ENCODE measurements at places on chromosomes 6 and 20. TPM values are rescaled to one million over a fixed set of nuclear protein-coding genes. Genes with fewer than 3 reads are reported as not detected.

SLC22A3 gene
- total RNA-seq: not detected

ARHGAP18 gene
- total RNA-seq: 77.1 TPM

CAGE1 gene
- total RNA-seq: not detected

KIF6 gene
- 0.10 TPM for total RNA-seq

TRIM10 gene
- total RNA-seq: not detected

ALDH8A1 gene
- not detected for total RNA-seq

SHLD1 gene
- total RNA-seq: 3.1 TPM

PTGIS gene
- 0.30 TPM for total RNA-seq

CST2 gene
- total RNA-seq: not detected

SMLR1 gene
- not detected for total RNA-seq

TMEM242 gene
- 5.1 TPM for total RNA-seq

SCRT2 gene
- not detected for total RNA-seq

SLC22A23 gene
- 6.9 TPM for total RNA-seq

DEFB116 gene
- not detected for total RNA-seq

FOXC1 gene
- 10.5 TPM for total RNA-seq

LRRC73 gene
- total RNA-seq: not detected

CAP2 gene
- 1.9 TPM for total RNA-seq

GGTLC1 gene
- not detected for total RNA-seq

KCNK16 gene
- total RNA-seq: not detected

MYB gene
- total RNA-seq: not detected

HS3ST5 gene
- not detected for total RNA-seq

RMND1 gene
- 17.3 TPM for total RNA-seq

TMEM239 gene
- not detected for total RNA-seq

PPP1R14C gene
- total RNA-seq: not detected

TAGAP gene
- 0.07 TPM for total RNA-seq

CRIP3 gene
- not detected for total RNA-seq

MANEA gene
- 18.3 TPM for total RNA-seq

KCNG1 gene
- 0.87 TPM for total RNA-seq

All from mammary microvascular endothelial cell (primary cell).